ENCODE measurements at places on chromosomes 5 and 9.

DNA sequence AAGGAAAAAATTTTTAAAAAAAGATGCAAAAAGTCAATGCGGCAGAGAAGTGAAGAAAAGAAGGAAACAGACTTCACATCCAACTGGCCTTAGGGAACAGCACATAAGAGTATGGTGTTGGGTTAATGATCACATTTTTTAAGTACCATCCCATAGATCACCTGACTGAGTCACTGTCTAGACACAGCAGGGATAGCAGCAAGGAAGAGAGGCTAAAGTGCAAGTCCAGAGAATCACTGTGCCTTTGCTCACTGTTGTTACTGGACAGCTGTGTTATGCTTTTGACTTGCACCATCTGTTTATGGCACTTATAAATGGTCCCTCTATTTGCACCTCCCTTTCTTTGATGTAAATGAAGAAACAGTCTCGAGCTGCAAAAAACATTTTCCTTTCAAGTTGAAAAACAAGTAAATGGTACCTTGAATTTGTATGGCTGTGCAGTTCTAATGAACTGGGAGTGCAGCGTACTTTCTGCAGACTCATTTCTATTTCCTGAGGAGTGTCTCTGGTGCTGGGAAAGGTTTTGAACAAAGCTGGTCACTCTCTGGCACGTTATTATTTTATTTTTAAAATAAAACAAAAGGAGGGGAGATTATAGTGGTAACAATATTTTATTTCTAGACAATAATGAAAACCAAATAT, 84.2 kb downstream of the TRPM6 start:
- DNase-seq, result no peak

- no peak for DNase-seq
These were observed 44.1 kb upstream of the SYNPO start for GRCh38 chr5:150596313-150596712.

DNA sequence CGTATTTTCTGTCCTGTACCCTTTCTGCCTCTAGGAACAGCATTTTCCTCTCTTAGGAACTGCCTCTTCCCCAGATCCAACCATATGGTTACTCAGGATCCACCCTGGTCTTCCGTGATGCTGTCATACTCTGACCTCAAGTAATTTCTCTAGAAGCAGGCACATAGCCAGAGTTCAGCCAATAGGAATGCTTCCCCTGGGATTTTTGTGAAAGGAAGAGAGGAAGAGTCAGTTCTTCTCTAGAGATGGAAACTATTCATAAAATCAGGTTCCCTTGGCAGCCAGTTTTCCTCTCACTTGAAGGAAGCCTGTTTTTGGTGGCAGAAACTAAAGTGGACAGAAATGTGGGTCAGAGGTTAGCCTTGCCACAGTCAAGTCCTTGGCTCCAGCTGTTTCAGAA, 400.1 kb upstream of the PCSK5 start:
- no peak for DNase-seq

- peak; percentile 46 for DNase-seq
These were observed 55.9 kb downstream of the TMC1 start for GRCh38 chr9:72577212-72577753.

DNA sequence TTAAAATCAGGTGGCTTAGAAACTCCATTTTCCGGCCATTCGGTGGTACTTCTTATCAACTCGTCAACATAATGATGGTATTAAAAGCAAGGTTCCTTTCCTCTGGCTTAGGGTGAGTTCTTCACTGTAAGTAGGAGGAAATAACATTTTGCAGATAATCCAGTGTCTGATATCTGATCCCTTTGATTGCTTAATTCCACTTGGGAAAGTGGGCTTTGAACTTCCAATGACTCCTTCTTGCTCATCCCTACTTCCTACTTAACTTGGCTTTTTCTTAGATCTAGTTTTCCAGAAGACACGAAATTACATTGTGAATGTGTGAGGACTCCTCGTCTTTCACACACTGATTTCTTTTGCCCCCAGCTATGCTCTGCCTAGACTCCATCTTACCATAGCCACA, 31.5 kb downstream of the DDX31 start:
- DNase-seq, result no peak

- no peak for DNase-seq
These were observed 33.1 kb downstream of the CORO2A start for GRCh38 chr9:98159301-98159700.

DNA sequence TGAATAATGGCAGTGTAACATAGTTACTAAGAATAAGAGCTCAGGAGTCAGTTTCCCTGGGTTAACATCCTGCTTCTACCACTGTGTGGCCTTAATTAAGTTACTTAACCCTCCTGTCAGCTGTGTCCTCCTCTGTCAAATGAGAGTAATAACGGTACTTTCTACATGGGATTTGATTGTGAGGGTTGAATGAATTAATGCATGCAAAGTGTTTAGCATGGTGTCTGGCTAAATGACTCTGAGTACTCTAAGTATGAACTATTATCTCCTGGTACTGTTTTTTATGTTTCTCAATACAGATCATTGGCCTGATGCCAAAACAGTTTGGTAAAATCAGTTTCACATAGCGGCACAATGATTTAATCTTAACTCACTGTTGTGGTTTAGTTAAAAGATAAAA, 19.6 kb downstream of the ZNF131 start:
- DNase-seq, result no peak

DNA sequence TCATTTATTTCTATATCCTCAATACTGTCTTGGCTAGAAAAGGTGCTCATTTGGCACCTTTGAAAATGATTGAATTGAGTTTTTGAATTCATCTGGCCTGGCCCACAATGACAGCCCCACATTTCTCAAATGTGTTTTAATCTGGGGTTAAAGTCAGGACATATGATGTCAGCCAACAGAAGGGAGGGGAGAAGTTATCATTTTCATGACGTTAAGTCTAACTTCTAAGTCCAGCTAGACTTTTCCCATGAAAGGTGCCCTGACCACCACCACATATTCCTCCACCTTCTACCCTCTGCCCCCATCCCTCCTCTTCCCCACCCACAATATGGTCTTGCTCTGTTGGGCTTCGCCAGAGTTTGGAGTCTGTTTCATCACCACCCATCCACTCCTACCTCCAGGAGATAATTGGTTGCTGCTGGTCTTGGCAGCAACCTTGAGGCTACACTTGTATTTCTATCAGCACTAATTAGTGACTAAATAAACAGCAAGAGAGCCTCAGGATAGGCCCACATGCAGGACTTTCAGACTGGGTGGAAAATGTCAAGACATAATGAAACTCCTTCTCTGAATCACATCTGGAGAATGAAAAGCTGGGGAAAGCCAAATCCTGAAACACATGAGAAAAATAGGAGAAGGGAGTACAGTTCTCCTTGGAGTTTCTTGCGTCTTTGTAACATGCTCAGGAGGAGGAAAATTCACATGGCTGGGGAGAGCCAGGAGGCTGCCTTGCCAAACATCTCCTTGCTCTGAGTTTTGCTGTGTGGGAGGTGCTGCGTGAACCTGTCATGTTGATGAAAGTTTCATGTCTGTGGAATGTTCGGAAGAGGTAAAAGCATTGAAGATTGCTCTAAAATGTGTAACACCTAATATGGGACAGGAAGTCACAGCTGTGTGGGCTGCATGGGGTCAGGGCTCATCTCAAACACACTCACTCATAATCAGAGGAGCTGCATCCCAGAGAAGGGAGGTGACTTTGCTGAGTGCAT, 544.7 kb upstream of the KLF4 start:
- DNase-seq, result peak; percentile 49

- no peak for DNase-seq
These were observed 133.4 kb downstream of the FER start for GRCh38 chr5:108881133-108881532.

DNA sequence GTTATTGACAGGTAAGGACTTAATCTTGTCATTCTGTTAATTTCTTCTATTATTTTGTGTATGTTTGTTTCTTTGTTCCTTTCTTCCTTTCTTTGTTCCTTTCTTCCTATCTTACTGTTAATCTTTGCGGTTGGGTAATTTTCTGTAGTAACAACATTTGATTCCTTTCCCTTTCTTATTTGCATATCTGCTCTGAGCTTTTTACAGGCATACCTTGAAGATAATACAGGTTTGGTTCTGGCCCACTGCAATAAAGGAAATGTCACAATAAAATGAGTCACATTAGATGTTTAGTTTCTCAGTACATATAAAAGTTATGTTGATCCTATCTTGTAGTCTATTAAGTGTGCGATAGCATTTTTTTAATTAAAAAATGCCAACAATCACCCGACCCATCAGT, 440.7 kb downstream of the NFIB start:
- DNase-seq, result no peak

DNA sequence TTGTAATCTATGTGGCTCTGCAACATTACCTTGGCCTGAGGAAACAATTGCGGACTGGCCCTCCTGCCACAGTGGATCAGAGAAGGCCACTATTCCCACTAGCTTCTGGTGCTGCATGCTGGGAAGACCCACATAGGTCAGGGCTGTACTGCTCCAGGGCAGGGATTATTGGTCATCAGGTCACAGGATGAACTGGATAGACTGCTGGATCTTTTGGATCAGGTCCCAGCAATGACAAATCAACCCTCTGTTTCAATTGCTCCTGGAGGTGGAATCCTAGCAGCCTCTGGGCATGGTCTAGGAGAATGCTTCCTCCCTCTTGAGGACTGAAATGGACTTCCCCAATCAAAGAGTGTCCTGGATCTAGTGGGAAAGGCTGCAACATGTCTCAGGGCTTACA, 66.7 kb upstream of the PHF24 start:
- no peak for DNase-seq

GRCh38 chr5:34622098-34622400, 34.1 kb upstream of the RAI14 start:
- no peak for DNase-seq

DNA sequence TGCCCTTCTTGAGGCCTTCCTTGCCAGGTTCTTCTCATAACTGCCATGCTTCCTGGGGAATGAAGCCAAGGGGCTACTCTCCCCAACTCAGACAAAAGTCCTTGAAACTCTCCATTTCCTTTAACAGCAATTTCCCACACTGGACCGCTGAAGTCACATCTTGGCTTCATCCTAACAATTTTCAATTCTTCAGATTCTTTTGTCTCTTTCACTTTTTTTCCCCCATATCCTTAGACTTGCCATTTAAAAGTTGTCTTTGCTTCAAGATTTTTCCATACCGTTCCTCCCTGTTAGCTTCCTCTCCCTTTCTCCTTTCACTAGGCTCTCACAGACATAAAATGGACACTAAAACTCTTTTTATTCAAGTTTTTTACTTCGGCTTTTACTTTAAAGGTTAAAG, 93.1 kb upstream of the ITGA1 start:
- no peak for DNase-seq

- no peak for DNase-seq
These were observed 1.0 kb downstream of the URM1 start for GRCh38 chr9:128372188-128372641.

DNA sequence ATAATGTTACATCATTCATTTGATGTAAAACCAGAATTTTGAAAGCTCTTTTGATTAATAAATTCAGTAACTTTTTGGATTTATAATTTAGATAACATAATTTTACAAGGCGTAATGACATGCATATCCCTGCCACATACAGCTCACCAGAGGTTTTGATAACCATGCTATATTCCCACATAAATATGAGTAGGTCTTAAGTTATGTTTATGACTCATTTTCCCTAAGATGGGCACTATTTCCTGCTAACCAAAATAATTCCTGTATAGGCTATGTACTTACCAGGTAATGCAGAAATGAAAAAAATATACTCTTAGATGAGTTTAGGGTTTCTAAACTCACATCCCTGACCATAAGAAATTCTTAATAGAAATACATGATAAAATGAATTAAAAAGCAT, 93.9 kb upstream of the EDIL3 start:
- no peak for DNase-seq

DNA sequence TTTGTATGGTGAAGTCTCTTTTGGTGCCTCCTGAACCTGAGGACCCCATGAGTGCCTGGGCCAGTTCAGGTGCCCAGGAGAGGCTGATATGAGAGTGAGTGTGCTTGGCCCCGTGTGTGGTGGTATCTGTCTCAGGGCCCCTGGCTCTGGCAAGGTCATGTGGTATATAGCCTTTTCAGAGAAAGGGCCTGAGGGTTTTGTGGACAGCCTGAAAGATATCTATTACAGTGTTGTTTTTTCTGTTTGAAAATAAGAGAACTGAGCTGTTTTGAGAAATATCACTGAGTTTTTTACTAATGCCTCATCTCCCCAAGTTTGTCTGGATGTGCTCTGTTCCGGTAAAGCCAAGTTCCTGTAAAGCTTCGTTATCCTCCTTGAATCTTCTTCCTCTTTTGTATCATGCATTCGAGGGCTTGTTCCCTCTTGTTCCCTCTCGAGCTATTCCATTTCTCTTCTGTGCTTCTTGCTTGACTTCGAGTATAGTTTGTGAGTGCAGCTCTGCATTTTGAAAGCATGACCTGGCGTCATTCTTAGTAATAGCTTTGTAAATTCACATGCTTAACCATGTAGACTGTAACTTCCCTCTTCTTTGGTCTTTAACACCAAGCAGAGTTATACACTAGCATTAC, 122.3 kb downstream of the MAST4 start:
- no peak for DNase-seq

- DNase-seq, result no peak
These were observed 63.2 kb downstream of the COL27A1 start for GRCh38 chr9:114218264-114219120.

DNA sequence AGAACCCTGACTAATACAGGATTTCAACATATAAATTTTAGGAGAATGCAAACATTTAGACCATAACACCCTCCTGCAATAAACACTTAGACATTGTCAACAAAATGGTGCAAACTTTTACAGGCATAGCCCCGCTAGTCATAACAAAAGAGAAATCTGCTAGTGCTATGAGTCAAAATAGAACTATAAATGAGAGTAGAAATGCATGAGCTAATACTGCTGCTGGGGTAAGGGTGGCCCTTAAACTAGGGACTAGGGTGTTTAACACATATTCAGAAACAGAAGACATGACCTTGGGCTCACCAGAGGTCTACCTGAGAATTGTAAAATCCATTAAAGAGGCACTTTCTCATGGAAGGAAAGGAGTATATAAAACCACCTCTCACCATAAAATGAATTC, 131.6 kb downstream of the TLR4 start:
- no peak for DNase-seq

- no peak for DNase-seq
These were observed 379.4 kb upstream of the SGCD start for GRCh38 chr5:155947394-155948062.

DNA sequence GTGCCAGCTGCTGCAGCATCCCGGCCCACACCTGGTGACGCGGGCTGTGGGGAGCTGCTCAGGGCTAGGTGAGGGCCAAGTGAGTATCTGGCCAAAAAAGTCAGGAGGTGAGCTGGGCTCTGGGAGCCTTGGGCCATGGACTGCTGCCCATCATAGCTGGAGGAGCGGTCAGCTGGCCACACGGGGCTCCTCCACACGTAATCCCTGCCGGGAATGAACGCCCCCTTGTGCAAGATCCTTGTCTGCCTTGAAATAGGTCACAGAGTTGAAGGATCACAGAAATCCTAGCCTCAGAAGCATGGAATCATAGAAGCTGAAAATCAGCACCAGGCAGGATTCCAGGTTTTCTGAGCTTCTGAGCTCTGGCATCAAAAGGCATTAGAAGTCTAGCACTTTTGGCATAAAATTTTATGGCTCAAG, 16.8 kb upstream of the COL27A1 start:
- DNase-seq, result no peak

Data from AG08396 (cell line).